ENCODE measurements at places on chromosomes 1 and 21.
A peak's percentile ranks its signal among the peaks of the same experiment; 100 is the strongest.

DNA sequence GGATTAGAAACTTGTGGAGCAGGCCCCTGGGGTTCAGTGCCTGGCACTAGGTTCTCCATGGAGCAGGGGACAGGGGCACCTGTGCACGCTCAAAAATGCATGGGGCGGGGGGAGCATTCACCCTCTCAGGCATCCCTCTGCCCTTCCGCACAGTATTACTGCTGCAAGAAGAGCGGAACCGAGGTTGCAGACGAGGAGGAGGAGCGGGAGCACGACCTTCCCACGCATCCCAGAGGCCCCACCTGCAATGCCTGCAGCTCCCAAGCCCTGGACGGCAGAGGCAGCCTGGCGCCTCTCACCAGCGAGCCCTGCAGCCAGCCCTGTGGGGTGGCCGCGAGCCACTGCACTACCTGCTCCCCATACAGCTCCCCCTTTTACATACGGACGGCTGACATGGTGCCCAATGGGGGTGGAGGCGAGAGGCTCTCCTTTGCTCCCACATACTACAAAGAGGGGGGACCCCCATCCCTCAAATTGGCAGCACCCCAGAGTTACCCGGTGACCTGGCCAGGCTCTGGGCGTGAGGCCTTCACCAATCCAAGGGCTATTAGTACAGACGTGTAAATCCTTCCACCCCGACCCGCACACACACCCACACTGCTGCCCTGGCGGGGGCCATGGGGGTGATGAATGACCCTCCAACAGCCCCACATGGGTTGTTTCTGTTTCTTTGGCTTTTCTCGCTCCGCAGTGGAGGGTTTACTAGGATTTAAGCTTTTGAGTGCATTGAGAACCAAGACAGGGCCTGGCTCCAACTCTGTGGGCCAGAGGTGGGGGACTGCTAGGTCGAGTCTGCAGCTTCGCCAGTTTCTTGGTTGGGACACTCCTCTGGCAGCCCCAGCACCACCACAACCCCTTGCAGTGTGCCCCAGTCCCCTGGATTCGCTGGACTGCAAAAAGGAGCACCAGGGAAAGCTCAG, 63.7 kb downstream of the TOR1AIP2 start:
- no peak for DNase-seq

DNA sequence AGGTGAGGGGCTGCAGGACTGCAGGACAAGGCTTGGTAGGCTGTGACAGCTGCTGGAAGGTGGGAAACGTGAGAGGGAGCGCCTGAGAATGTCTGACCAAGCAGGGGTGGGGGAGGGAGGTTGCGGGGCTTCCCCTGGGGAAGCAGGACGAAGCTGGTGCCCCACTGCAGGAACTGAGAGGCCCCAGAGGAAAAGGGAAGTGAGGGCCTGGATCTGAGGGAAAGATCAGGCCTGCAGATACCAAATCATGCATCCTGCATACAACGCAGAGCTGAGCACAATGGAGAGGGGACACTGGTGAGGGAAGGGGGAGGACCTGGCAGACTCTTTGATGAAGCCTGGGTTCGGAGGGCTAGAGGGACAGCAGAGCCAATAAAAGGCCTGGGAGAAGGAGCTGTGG, 65.7 kb upstream of the BACE2 start:
- DNase-seq: no peak

DNA sequence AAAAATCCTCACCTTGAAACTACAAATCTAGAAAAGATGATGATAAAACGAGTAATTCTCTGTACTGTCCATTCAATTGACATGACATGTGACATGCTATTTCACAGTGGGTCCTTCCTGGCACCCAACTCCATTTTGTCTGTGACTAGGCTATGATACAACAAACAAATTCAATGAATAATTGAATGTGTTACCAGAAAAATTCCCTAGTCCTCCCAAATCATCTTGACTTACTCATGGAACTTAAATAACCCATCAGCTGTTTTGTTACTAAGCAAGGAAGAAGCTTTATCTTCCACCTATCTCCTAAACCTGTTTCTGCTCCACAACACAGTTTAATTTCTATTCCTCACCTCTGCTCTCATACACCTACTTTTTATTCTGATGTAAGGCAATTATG, 30.4 kb downstream of the B3GALNT2 start:
- DNase-seq: no peak

DNA sequence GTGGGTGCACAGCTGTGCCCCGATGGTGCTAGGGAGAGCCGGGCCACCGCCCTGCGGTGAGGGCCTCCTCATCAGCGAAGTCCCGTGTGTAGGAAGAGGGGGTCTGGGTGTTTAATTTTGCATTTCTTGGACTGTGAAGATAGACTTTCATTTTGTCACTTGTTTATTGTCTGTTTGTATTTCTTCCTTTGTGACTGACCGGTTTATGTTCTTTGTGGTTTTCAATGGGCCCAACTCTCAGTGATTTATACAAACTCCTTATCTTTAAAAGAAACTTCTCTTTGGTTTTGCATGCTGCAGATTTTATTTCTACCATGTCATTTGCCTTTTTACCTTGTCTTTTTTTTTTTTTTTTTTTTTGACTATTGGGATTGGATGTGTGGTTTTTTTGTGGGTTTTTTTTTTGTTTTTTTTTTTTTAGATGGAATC, 65.1 kb downstream of the COL18A1 start:
- peak; percentile 53 for DNase-seq

GRCh38 chr1:245389873-245390272, 235.1 kb downstream of the KIF26B start:
- DNase-seq: no peak

DNA sequence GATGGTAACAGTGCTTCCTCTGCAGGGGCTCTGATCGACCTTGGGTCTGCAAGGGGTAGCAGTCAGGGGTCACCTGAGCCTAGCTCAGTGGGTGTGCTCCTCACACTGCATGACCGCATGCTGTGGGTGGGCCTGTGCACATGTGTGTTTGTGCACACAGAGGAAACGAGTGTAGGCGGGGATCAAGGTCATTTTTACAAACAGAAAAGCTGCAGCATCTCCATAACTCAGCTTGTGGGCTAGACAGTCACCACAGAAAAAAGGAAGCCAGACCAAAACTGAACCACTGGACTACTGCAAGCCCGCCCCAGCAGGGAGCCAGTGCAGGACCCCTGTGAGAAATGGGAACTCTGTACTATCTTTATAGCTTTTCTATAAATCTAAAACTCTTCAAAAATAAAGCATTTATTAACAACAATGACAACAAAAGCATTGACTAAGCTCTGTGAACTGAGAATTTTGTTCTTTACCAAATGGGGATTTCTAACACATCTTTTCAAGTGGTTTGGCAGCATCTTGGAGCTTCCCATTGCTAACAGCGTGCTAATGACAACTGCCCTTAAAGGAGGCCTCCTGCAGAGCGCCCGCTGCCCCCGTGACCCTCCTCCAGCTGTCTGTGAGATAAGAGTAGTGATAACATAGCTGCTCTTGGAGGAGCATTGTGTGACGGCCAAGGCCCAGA, 19.9 kb upstream of the NEK2 start:
- DNase-seq: no peak

GRCh38 chr1:176183618-176184017, 23.5 kb downstream of the COP1 start:
- no peak for DNase-seq

DNA sequence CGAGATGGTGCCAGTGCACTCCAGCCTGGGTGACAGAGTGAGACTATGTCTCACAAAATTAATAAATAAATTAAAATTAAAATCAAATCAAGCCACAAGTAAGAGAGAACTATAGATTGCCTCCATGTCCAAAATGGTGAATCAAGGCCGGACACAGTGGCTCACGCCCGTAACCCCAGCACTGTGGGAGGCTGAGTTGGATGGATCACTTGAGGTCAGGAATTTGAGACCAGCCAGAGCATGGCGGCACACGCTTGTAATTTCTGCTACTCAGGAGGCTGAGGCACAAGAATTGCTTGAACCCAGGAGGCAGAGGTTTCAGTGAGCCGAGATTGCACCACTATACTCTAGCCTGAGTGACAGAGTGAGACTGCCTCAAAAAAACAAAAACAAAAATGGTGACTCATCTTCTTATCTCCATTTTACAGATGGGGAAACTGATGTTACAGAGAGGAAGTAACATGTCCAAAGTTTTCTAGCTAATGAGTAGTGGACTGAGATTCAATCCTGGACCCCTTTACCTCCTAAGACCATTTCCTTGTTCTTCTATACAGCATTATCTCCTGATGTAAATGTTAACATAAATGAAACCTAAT, 99.0 kb upstream of the HNRNPU start:
- no peak for DNase-seq

GRCh38 chr1:170765712-170766330, 101.9 kb downstream of the PRRX1 start:
- DNase-seq: no peak

DNA sequence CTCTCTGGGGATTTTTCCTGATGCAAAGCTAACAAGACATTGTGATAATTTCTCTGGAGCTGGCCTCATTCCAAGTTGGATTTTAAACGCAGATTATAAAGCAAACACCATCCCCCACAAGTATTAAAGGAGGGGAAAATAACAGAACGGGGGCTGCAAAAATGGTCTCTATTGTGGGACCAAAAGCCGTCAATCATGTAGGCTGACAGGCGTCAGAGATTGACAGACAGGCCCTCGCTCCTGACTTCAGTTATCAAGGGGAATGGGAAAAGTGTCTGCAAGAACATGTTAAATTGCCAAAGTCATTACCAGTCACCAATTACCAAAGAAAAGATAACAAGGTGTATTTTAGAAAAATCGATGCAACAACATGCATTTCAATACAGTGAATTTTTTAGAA, 307.4 kb upstream of the POU3F1 start:
- no peak for DNase-seq

GRCh38 chr1:103156966-103157365, 48.6 kb upstream of the COL11A1 start:
- DNase-seq: no peak

- no peak for DNase-seq
Measured at GRCh38 chr1:222889440-222889839, 74.6 kb downstream of the DISP1 start.

DNA sequence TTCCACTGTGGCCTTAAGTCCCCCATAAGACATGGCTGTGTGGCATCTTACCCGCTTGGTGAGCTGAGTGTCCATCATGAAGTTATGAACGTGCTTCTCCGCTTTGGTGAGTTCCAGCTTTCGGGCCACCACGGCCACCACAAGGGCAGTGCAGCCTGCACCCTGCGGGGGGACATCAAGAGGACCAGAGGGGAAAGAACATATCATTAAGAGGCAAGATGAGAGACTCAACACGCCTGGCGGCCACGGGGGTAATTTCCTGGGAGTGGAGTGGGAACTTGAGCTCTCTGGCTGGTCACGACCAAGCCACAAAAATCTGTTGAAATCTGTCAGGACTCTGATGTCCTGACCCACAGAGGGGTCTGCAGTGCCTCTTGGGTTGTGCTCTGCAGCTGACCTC, 117.9 kb upstream of the ADAR start:
- no peak for DNase-seq

GRCh38 chr1:178497903-178498478, 1.2 kb upstream of the CLEC20A start:
- DNase-seq: no peak

GRCh38 chr1:64744492-64745180, at the start of gene RAVER2:
RAVER2 (plus strand) TSS chr1:64745075; CDS start chr1:64745173, 98 bp downstream.
- DNase-seq: peak; percentile 85

GRCh38 chr1:226551299-226551698, 2.7 kb downstream of the STUM start:
- peak; percentile 75 for DNase-seq

- peak; percentile 49 for DNase-seq
Measured at GRCh38 chr1:10635085-10635896, 160.5 kb downstream of the PEX14 start.

GRCh38 chr1:208990456-208990855, 593.1 kb upstream of the CAMK1G start:
- DNase-seq: no peak

GRCh38 chr1:78035121-78035520, 10.6 kb upstream of the GIPC2 start:
- DNase-seq: no peak

DNA sequence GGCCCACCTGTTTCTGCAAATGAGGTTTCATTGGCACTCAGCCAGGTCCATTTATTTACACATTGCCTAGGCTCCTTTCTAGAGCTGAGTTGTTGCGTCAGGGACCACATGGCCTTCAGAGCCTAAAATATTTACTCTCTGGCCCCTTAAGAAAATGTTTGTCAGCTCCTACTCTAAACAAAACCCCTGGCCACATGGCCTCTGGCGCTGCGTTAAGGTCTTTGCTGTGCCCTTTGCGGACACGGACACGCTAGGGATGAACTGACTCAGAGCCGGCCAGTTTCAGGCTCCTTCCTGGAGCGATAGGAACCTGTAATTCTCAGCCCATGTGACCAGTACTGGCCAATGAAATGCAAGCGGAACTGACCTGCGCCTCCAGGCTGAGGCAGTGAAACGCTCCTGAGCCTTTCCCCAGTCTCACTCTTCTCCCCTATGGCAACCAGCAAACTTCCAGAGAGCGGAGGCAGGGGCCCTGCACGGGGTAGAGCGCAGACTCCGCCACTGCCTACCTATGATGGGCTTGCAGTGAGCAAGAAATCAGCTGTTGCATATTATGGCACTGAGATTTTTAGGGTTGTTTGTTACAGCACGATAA, 160.3 kb downstream of the ETS2 start:
- DNase-seq: peak; percentile 80

- no peak for DNase-seq
Measured at GRCh38 chr1:93608187-93609109, 73.2 kb downstream of the BCAR3 start.

DNA sequence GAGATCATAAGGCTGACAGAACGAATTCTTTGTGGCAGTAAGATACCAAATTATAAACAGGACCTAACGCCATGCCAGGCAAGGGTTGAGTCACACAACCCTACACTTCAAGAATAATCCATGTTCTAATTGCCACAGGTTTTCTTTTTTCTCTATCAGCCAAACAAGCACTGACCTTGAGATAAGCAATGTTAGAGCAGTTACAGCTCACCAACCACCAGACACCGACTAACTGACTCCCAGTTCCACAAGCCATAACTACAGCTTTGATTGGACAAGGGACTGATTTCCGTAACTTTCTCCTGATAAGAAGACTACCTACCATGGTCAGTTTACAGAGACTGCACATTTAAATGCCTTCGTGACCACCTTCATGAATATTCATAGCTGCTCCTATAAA, 149.6 kb downstream of the PTPRU start:
- DNase-seq: no peak

DNA sequence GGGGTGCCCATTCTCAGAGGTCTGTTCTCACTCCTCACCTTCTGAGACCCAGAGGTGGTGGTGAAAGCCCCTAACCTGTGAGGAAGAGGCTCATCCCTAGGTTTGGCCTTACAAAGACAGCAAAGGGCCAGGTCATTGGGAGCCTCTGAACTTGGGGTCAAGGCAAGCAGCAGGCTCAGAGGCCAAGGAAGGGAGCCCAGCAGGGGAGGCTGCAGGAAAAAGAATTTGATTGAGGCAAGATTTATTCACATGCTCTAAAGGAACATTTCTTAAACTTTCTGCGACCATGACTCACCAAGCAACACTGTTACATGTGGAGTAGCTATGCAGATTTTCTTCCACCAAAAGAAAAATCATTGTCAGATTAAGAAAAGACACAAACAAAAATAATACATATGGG, 132.5 kb upstream of the SYT6 start:
- DNase-seq: no peak

GRCh38 chr1:36224537-36225282, 467 bp downstream of the THRAP3 start:
- no peak for DNase-seq

GRCh38 chr1:181759481-181759880, 276.2 kb downstream of the CACNA1E start:
- DNase-seq: no peak

Data from mucosa of descending colon (tissue), 3 donors.